ENCODE measurements at places on chromosomes 1 and 21.

DNA sequence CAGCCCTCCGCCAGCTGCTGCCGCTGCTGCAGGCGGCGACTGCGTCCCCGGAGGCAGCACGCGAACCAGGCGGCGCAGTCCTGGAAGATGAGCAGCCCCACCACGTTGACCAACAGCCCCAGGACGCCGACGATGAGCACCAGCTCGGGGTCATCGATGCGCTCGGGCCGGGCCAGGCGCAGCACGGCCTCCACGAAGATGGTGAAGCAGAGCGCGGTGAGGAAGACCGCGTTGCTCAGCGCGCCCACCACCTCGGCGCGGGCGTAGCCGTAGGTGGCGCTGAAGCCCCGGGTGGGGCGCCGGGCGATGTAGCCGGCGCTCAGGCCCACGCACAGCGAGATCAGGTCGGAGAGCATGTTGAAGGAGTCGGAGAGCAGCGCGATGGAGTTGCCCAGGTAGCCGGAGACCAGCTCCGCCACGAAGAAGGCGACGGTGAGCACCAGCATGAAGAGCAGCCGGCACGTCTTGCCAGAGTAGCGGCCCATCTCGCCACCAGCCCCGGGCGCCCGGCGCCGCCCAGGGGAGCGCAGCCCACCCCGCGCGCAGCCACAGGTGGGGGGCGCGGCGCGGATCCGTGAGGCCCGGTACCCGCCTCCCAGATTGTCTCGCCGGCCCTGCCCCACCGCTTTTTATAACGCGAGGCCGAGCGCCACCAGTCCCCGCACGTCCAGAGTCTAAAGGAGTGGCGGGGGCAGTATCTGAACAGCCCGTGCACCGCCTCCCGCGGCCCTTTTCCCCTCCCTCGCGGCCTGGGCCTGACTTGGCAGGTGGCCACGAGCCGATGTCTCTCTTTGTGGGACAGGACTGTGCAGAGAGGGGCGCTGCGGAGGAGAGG, at the start of gene SLC30A10:
SLC30A10 (minus strand) TSS at position 602 of the 835 bp plus-strand sequence; CDS start at position 485, 117 bp downstream.
- DNase-seq = peak; percentile 5

GRCh38 chr1:48661726-48662463, 114.8 kb downstream of the BEND5 start:
- no peak for DNase-seq

- no peak for DNase-seq
Observed at GRCh38 chr1:25204797-25205480, 27.4 kb downstream of the SYF2 start.

- no peak for DNase-seq
Observed at GRCh38 chr1:156517748-156518147, 17.2 kb upstream of the MEF2D start.

- DNase-seq = no peak
Observed at GRCh38 chr1:182699393-182700350, 15.3 kb upstream of the RGS8 start.

DNA sequence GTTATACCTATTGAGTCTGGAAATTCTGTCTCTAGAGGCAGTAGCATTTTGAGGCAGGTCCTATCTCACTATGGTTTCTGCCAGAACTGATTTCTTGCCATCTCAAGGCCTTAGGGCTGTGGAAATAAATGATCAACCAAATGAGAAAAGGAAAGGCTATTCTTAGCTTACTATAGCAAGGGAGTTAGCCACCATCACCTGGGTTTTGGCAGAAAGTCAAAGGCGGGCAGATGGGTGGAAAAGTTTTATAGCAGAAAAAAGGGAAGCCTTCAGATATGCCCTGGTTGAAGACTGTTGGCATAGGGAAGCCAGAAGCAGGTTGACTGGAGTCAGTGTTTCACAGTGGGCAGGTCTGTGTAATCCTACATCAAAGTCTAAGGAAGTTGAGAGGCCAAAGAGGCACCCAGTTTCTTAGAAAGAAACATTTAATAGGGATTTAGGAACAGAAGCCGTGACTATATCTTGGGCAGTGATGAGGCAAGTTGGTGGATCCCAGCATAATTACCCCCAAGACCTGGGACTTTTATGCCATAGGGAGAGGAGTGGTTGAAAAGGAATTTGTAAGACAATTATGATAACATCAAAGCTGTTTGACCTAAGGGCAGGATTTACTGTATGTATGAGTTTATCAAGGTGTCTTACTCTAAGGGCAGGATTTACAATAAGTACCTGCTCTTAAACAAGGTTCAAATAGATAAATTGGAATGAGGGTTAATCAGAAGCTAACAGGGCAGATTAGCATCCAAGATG, 29.7 kb downstream of the CTH start:
- DNase-seq = no peak
